ENCODE measurements at places on chromosomes 6 and 20. TPM values are rescaled to one million over a fixed set of nuclear protein-coding genes. Genes with fewer than 3 reads are reported as not detected.

GRCh38 chr6:36570264-36570663 is 23.0 kb upstream of the STK38 start:
- H3K4me3 ChIP-seq: no peak overlapping the region
- H3K4me1 ChIP-seq: no peaks in the 10 kb centered on the region
- no peaks in the 10 kb centered on the region for H3K27me3 ChIP-seq
- no peak for DNase-seq
- H3K36me3 ChIP-seq: no peaks in the 10 kb centered on the region

DNA sequence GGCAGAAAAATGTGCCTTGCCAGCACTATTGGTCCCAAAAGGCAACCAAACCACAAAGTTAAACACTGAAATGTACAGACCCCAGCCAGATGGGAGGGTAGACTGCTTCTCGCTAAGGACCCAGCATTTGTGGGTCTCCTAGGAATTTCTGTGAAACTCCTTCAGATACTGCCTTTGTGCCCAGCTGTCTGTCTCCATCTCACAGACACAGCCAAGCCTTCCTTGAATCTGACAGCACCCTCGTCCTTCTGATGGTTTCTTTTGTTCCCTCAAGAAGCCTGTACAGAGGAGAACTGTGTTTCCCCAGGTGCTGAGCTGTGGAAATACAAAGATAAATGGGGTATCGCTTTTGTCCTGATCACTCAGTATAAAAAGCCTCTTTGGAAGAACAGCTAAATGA is 254.0 kb upstream of the TAB2 start:
- H3K36me3 ChIP-seq: no peaks in the 10 kb centered on the region
- H3K4me1 ChIP-seq: peaks cover 19% of the 10 kb centered on the region
- no peaks in the 10 kb centered on the region for H3K27me3 ChIP-seq
- no peak overlapping the region for H3K27ac ChIP-seq
- DNase-seq: no peak
- H3K4me3 ChIP-seq: no peak overlapping the region

DNA sequence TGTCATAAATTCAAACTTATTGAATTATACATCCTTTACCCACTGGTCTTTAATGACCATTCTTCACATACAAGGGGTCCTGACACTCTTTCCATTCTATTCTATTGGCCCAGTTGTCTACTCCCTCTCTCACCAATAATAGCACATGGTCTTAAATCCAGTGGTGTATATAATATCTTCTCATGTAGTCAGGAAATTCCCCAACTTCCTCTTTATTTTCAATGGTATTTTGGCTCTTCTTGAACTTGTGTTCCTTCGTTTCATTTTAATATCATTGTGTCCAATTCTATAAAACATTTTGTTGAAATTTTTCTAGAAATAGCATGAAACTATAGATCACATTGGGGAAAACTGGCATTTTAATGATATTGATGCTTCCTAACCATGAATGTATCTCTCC is 36.8 kb downstream of the PSMB9 start:
- no peaks in the 10 kb centered on the region for H3K27me3 ChIP-seq
- H3K4me1 ChIP-seq: peaks cover 32% of the 10 kb centered on the region

GRCh38 chr6:135534773-135535380 is 37.3 kb upstream of the AHI1 start:
- no peaks in the 10 kb centered on the region for H3K27me3 ChIP-seq
- no peak overlapping the region for H3K27ac ChIP-seq
- DNase-seq: no peak
- no peak overlapping the region for H3K4me3 ChIP-seq

- no peak for DNase-seq
- peaks cover 4% of the 10 kb centered on the region for H3K4me1 ChIP-seq
- no peak overlapping the region for H3K27ac ChIP-seq
- no peaks in the 10 kb centered on the region for H3K27me3 ChIP-seq
- H3K36me3 ChIP-seq: no peaks in the 10 kb centered on the region
- H3K4me3 ChIP-seq: no peak overlapping the region
Measured at GRCh38 chr20:33724439-33725094, 4.5 kb upstream of the PXMP4 start.

GRCh38 chr6:41448256-41448655 is 97.9 kb upstream of the FOXP4 start:
- no peak overlapping the region for H3K27ac ChIP-seq
- no peak for DNase-seq
- H3K4me3 ChIP-seq: no peak overlapping the region

DNA sequence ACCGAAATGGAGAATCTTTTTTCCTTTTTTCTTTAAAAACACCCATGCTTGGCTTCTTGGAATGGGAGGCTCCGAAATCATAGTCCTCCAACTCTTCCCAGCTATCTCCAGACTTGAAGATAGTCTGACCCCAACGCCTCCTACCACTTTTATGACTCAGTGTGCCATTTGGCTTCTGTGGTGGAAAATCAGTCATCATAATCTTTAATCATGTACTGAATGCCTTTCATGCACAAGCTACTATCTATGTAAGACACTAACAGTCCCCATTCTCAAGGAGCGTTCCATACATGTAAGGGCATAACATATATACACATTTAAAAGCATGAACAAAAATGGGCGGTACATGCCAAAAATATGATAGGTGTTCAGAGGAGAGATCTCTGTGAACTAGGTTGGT is 44.1 kb downstream of the TMEM14B start:
- H3K27me3 ChIP-seq: no peaks in the 10 kb centered on the region
- H3K36me3 ChIP-seq: peaks cover 25% of the 10 kb centered on the region
- H3K4me1 ChIP-seq: no peaks in the 10 kb centered on the region
- H3K4me3 ChIP-seq: no peak overlapping the region
- H3K27ac ChIP-seq: no peak overlapping the region
- no peak for DNase-seq

DNA sequence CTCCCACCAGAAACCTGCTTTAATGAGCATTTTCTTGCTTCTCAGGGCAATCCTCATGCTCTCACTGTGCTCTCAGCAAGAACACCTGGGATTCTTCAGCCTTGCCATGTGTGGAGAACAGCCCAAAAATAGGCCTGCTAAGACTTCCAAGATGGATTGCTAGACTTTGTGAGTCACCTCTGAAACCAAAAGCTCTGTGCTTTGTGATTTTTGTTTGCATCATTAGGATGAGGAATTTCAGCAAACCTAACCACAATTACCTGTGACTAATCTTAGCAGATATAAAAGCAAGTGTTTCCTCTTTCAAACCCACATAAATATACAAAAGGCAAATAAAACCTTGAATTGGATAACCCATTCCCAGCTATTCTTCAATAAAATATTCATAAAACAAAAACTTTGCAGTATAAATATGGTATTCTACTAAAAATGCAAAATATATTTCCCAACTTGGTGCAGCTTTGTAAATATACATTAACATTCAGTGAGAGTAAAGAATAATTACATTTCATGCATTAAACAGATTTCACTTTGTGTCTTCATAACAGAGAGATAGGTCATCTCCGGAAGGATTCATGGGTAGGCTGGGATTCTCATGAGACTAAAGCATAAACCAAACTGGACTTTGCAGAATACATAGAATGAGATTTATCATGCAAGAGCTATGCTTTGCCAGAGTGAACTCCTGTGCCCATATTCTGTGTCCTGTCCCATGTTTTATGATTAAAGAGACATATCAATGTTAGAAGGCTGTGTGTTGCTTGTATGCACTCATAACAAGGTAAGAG is 33.5 kb downstream of the TPBG start:
- H3K27ac ChIP-seq: peak overlapping the region; percentile 53
- no peak for DNase-seq
- H3K4me3 ChIP-seq: no peak overlapping the region
- H3K4me1 ChIP-seq: peaks cover 18% of the 10 kb centered on the region
- H3K36me3 ChIP-seq: no peaks in the 10 kb centered on the region
- no peaks in the 10 kb centered on the region for H3K27me3 ChIP-seq

DNA sequence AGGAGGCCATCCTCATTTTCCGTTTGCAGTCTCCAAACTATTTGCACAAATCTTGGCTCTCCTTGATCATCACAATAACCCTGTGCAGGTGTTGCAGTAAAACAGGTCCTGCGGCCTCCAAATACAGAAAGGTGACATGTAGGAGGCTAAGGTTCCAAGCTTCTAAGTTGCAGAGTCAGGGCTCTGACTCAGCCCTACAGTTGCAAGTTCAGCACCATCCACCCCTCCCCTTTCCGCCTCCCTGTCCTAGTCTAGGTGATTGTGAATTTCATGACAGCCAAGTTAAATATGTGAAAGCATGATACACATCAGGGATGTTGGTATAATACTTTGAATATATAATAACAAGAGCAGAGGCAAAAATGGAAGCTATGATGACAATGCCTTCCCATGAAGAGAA is 317.3 kb upstream of the CDH4 start:
- peaks cover 7% of the 10 kb centered on the region for H3K4me1 ChIP-seq
- no peaks in the 10 kb centered on the region for H3K36me3 ChIP-seq
- no peak for DNase-seq
- no peak overlapping the region for H3K27ac ChIP-seq
- H3K27me3 ChIP-seq: no peaks in the 10 kb centered on the region

GRCh38 chr6:37575221-37575620 is 75.5 kb upstream of the CCDC167 start:
- no peaks in the 10 kb centered on the region for H3K4me1 ChIP-seq
- no peaks in the 10 kb centered on the region for H3K36me3 ChIP-seq
- DNase-seq: no peak
- no peak overlapping the region for H3K4me3 ChIP-seq
- no peak overlapping the region for H3K27ac ChIP-seq
- H3K27me3 ChIP-seq: no peaks in the 10 kb centered on the region

GRCh38 chr20:52981051-52981450 is 8.9 kb downstream of the TSHZ2 start:
- no peak overlapping the region for H3K27ac ChIP-seq
- H3K27me3 ChIP-seq: no peaks in the 10 kb centered on the region
- H3K36me3 ChIP-seq: no peaks in the 10 kb centered on the region

DNA sequence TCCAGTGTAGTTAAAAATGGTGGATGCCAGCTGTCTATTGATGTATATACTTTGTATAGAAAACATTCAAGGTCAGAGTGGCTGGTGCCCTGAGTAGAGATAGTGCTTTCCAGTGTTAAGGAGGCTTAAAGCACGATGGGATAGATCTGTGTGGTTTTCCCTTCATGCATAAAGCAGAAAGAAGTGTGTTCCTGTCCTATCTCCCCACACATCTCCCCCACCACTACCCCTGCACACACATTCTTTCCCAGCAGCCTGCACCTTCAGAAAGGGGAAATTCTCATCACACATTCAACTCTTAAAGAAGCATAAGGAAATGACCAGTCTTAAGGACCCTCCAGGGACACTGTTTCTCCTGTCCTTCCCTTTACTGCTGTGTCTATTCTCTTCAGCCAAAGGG is 221.7 kb upstream of the TAB2 start:
- H3K27me3 ChIP-seq: no peaks in the 10 kb centered on the region
- DNase-seq: no peak
- H3K4me3 ChIP-seq: no peak overlapping the region
- no peaks in the 10 kb centered on the region for H3K36me3 ChIP-seq
- H3K4me1 ChIP-seq: peaks cover 20% of the 10 kb centered on the region
- no peak overlapping the region for H3K27ac ChIP-seq

GRCh38 chr20:6718662-6719368 is 48.7 kb upstream of the BMP2 start:
- DNase-seq: no peak
- H3K36me3 ChIP-seq: no peaks in the 10 kb centered on the region
- no peaks in the 10 kb centered on the region for H3K27me3 ChIP-seq
- no peaks in the 10 kb centered on the region for H3K4me1 ChIP-seq
- no peak overlapping the region for H3K4me3 ChIP-seq

DNA sequence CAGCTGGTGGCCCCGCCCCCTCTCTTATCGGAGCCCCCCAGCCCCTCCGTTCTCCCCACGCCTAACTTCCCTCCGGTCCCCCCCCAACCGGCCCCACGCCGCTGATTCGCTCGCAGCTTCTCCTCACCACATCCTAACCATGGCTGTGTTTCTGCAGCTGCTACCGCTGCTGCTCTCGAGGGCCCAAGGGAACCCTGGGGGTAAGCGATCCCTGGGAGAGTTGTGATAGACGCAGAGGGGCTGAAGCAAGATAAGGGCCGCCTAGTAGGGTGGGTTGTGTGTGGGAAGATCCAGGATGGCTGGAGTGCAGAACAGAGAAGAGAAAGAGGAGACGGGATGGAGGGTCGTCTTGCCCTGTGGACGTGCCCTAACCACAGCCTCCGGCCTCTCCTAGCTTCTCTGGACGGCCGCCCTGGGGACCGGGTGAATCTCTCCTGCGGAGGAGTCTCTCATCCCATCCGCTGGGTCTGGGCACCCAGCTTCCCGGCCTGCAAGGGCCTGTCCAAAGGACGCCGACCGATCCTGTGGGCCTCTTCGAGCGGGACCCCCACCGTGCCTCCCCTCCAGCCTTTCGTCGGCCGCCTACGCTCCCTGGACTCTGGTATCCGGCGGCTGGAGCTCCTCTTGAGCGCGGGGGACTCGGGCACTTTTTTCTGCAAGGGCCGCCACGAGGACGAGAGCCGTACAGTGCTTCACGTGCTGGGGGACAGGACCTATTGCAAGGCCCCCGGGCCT is at the start of gene MPIG6B:
Gene MPIG6B (plus strand): TSS at position 129 of the 735 bp plus-strand sequence. CDS start 11 bp downstream, at position 140.
- no peaks in the 10 kb centered on the region for H3K27me3 ChIP-seq
- peaks cover 39% of the 10 kb centered on the region for H3K36me3 ChIP-seq
- H3K27ac ChIP-seq: no peak within 1 kb of the TSS
- no peak within 1 kb of the TSS for H3K4me3 ChIP-seq

GRCh38 chr20:4791121-4791520 is 69.4 kb downstream of the PRND start:
- H3K4me3 ChIP-seq: no peak overlapping the region
- H3K36me3 ChIP-seq: peaks cover 89% of the 10 kb centered on the region
- DNase-seq: no peak
- no peaks in the 10 kb centered on the region for H3K27me3 ChIP-seq

DNA sequence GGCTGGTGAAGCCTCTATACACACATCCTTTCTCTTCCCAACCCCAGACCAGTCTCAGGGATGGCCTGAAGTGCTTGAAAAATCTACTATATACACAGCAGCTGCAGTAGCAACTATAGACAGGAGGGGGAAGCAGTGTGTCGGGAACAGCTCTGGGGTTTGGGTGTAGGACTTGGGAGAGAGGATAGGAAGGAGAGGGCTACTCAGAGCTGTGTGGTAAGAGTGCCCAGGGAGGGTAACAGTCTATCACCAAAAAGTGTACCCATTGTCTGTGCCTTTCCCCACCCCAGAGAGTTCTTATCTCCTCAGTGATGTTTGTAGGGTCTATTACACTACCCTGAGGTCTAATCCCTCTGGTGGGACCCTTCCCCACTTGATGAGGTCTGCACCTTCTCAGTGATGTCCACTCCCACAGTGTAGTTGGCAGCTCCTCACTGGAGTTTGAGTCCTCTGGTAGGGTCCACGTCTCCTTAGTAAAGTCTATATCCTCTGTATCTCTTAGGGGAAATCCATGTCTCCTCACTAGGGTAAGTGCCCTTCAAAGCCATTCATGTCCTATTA is 1.5 kb upstream of the GGT7 start:
- no peaks in the 10 kb centered on the region for H3K27me3 ChIP-seq
- peaks cover 64% of the 10 kb centered on the region for H3K4me1 ChIP-seq
- peak overlapping the region; percentile 87 for H3K27ac ChIP-seq
- H3K36me3 ChIP-seq: no peaks in the 10 kb centered on the region
- H3K4me3 ChIP-seq: no peak overlapping the region

- no peak for DNase-seq
- no peak overlapping the region for H3K27ac ChIP-seq
- peaks cover 8% of the 10 kb centered on the region for H3K4me1 ChIP-seq
- H3K36me3 ChIP-seq: no peaks in the 10 kb centered on the region
- H3K4me3 ChIP-seq: no peak overlapping the region
Measured at GRCh38 chr6:108123946-108124345, 41.9 kb upstream of the NR2E1 start.

Gene DSP
- total RNA-seq: 2.1 TPM

Gene SOBP
- 27.3 TPM for total RNA-seq

Gene COL9A3
- 13.4 TPM for total RNA-seq

Gene OR2J3
- not detected for total RNA-seq

Gene GPLD1
- 4.2 TPM for total RNA-seq

Gene CHRNA4
- total RNA-seq: not detected

Data from esophagus muscularis mucosa (tissue), 4 donors.